ENCODE measurements at places on chromosomes 4 and X. TPM values are rescaled to one million over a fixed set of nuclear protein-coding genes. Genes with fewer than 3 reads are reported as not detected.

Gene NLGN4X
- not detected for total RNA-seq

Gene ADAMTS3
- total RNA-seq: 0.94 TPM

Gene IL15
- 3.8 TPM for total RNA-seq

Gene NLRP2B
- total RNA-seq: not detected

DNA sequence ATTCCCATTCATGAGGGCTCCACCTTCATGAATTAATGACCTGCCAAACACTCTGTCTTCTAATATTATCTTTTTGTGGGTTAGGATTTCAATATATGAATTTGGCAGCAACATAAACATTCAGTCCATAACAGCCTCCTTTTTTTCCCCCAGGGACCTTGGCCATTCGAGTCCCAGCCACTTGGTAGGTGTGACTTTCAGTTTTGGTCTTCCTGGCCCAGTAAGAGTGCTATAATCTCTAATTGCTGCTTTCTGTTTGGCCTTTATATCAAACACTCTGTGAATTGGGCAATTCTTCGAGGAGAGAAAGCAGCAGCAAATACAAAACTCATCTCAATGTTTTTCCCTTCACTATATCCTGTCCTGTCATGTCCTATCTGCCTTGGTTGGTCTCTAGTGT is 12.4 kb upstream of the RADX start:
- H3K36me3 ChIP-seq: no peaks in the 10 kb centered on the region
- H3K27ac ChIP-seq: no peak overlapping the region
- H3K4me1 ChIP-seq: no peaks in the 10 kb centered on the region
- H3K27me3 ChIP-seq: no peaks in the 10 kb centered on the region
- no peak for DNase-seq
- no peak overlapping the region for H3K4me3 ChIP-seq

Measured in osteocyte (in vitro differentiated cells).